ENCODE measurements at places on chromosomes 4 and X.

GRCh38 chr4:80452055-80452454 is 116.5 kb downstream of the CFAP299 start:
- DNase-seq, result no peak

- no peak for DNase-seq
Observed at GRCh38 chr4:17613761-17614415, 553 bp upstream of the MED28 start.

GRCh38 chr4:25861951-25862410 is 807 bp downstream of the SEL1L3 start:
- DNase-seq, result no peak

DNA sequence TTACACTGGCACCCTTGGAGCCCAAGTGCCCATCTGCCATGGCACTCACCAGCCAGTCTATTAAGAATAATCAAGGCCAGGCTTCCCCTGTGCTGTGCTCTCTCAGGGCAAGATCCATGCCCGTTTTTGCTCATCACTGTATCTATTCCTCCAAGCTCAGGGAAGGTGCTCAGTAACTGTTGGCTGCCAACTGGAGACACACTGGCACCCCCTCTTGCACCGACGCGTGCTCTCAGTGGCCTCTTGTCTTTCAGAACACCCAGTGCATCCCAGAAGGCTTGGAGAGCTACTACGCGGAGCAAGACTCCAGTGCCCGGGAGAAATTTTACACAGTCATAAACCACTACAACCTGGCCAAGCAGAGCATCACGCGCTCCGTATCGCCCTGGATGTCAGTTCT is 30.1 kb downstream of the NSG1 start:
- no peak for DNase-seq
